ENCODE measurements at places on chromosomes 7 and 10.

GRCh38 chr10:10605551-10606081, 412.1 kb upstream of the CELF2 start:
- DNase-seq, result no peak

GRCh38 chr7:127941476-127942210, 89.6 kb downstream of the LRRC4 start:
- no peak for DNase-seq

DNA sequence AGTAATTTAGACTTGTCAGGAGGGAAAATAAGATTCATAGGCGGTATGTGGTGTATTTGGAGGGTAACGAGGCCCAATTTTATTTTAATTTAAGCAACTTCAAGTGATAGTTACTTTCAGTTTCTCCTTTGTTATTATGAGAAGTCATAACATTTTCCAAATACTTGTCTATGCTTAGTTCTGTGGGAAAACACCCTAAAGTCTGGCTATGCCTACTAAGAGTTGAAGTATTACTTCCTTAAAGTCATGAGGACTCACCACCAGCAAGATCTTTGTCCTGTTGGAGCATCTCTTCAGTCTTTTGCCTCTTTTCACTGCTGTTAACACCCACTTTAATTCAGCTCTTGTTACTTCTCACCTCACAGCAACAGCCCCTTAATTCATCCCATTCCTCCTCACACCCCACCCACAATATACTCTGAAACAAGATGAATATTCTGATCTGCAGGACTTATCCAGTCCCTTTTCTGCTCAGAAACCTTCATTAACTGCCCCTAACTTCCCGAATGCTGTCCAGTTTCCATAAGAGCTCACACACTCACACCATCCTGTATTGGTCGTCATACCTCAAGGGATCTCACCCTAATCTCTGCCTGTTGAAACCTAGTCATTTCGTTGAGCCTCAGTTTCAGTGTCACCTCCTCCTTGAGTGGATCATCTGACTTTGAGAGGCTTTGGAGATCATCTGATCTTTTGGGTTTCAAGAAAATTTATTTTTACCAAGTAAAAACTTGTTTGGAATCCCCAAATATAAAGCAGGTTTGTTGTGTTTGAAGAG, 61.3 kb downstream of the DNAH11 start:
- DNase-seq, result no peak

GRCh38 chr7:133551466-133551865, 298.6 kb downstream of the EXOC4 start:
- DNase-seq, result no peak

- no peak for DNase-seq
These were observed 12.0 kb upstream of the ZNF800 start for GRCh38 chr7:127404286-127405072.

DNA sequence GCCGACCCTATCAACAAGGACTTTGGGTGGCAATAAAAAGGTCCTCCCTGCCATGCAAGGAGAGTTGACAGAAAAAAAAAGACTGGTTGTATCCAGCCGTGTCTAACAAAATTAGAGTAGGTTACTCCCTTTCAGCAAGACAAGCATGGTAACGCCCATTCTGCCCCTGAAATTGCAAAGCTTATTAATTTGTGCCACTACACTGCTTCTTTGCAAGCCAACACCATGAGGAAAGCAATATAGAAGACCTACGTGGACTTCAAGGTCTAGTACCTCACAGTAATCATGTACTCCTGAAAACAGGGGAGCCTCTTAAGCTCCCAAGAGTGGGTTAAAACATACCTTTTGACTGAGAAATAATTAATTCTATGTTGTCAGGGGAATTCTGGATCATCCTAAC, 90.3 kb downstream of the FRMPD2 start:
- DNase-seq, result no peak

GRCh38 chr10:12455318-12455717, 106.0 kb downstream of the CAMK1D start:
- DNase-seq, result no peak

DNA sequence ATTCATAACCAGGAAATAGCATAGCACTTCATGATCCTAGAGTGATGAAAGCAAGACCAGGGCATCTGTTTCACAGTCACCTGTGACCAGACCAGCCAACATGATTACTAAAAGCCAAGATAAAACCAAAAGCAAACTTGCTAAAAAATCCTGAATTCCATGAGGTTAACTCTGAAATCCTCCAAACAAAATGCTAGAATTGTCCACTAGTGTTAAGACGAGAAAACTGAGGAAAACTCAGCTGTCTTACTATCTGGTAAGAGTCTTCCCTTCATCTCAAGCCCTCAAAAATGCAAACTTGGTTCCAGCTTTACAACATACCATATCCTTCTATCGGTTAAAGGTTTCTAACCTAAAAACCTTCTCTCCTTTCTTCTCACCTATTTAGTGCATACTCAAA, 1.3 kb upstream of the NPM3 start:
- DNase-seq, result no peak

DNA sequence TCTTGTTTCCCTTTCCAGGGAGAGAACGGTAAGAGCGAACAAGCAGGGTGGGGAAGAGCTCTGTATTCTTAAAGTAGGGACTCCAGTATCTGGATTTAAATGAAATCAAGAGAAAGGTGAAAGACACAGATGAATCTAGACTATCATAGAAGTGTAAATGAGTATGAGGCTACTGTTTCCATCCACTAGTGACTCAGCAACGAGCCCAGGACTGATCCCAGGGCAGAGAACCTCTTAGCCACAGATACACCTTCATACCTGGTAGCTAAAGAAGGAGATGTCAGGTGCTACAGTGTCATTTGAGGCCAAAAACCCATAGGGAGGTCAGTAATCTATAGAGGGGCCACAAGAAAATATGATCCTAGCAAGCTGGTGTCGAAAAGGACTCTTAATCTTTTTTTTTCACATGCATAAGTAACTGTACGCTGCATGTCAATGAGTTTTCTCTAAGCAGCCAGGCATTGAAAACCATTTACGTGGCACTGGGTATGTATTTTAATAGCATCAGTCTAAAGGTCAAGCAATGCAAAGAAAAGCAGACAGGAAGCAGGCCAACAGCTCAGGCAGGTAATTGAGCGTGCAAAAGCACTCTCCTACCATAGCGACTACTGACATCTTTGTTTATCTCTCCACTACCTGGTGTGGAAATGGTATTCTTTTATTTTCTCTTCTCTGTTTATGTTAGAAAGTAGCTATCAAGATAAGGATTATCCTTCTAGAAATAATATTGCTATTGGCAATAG, 91.5 kb upstream of the EGR2 start:
- DNase-seq, result no peak

- no peak for DNase-seq
These were observed 49.3 kb upstream of the AFAP1L2 start for GRCh38 chr10:114453576-114453975.

DNA sequence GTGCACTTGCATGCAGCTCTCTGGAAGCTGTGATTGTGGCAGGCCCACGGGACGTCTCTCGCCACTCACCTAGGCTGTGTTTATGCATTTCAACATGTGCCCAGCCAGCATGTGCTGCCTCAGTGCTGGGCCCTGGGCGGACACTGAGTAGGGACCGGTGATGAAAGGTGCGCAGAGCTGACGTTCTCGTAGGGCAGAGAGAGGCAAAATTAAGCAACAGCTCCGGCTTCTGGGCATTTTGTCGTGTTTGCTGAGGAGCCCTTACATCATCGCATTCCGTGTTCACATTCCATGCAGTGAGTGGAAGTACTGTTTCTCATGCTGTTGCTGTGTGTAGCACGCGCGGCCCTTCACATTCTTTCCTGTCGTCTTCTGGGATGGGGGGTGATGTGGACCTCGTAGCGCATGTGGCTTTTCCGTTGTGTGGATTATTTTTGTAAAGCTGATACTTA, 50.5 kb downstream of the PRF1 start:
- DNase-seq, result no peak

DNA sequence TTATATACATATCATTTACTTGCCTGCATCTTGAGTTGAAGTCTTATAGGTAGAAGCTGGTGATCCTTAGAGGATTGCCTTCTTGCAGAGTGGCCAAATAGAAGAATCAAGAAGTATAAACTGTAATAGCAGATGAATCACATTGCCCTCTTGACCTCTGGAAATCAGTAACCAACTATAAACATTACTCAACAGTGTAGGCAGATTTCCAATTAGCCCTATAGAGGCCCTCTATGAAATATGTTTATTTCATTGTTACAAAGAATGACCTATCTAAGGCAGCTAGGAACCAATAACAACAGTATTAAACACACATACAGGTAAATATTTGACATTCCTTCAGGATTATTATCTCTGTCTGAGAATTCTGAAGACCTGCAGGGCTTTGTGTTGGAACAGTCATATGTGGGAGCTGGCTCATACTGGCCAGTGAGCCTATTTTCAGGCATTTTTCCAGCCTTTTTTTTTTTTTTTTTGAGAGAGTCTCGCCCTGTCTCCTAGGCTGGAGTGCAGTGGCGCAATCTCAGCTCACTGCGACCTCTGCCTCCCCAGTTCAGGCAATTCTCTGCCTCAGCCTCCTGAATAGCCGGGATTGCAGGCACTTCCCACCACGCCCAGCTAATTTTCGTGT, 7.2 kb upstream of the SRI start:
- DNase-seq, result no peak

DNA sequence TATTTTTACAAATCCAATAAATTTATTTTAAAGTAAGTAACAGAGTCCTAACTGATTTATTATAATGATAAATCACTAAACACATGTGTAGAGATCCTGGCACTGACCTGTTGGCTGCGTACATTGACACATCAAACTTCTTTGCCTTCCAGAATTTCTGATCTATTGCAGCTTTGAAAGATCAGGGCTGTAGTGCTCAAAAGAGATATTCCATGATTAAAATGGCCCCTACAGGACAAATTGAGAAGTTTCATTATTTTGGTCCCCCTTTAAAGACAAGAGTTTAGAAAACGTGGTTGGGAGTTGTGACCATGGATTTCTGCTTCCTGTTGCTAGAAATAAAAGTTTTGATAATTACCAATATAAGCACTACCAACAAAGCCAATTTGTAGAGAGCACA, 87.7 kb upstream of the PDK4 start:
- DNase-seq, result no peak

- DNase-seq, result no peak
These were observed 30.0 kb upstream of the PCGF5 start for GRCh38 chr10:91190388-91190870.

- DNase-seq, result no peak
These were observed 46.3 kb downstream of the GOLGA7B start for GRCh38 chr10:97895915-97896314.

GRCh38 chr10:70834441-70835151, 18.8 kb downstream of the SGPL1 start:
- no peak for DNase-seq

- DNase-seq, result no peak
These were observed 25.3 kb upstream of the LEP start for GRCh38 chr7:128215739-128216138.

DNA sequence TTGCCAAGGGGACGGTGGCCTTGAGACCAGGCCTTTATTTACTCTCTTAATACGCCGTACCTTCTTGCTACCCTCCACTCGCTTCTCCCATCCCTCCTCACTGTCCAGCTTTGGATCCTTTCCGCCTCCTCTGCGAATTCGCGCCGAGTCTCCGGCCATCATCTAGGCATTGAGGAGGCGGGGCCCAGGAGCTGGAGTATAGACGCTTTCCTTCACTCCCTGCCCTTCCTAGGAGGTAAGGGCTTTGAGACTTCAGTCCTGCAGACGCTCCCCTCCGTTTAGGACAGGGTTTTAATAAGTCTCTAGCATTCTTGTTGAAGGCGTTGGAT, 538 bp downstream of the TFAM start:
- DNase-seq, result peak; percentile 62

- no peak for DNase-seq
These were observed 17.7 kb downstream of the CPA5 start for GRCh38 chr7:130362251-130362816.

DNA sequence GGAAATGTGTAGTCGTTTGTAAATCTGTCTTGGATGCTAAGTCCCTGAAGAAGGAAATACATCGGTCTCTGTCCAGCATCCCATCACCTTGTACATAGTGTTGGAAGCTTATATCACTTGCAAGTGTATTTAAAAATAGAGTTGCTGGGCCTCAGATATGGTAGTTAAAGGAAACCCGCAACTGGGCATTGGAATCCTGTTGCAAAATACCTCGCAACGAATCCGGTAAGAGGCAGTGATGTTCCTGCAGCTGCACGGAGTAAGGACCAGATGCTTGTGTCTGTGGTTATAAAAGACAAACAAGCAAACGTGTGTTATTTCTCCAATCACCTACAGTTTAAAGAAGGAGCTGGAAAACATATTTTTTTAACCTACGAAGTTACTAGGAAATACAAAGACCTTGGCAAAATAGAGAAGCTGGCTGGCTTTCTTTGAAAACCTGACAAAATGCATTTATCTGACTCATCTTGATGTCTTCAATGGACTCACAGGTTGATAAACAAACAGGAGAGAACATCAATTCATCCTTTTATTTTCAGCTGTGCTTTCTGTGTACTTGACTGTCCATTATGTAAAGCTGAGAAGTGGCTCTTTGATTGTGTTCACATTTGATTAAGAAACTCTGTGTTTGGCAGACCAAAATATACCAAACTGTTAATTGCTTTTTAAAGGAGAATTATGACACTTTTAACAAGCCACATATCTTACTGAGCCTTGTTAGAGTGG, 326.4 kb downstream of the SFMBT2 start:
- no peak for DNase-seq

DNA sequence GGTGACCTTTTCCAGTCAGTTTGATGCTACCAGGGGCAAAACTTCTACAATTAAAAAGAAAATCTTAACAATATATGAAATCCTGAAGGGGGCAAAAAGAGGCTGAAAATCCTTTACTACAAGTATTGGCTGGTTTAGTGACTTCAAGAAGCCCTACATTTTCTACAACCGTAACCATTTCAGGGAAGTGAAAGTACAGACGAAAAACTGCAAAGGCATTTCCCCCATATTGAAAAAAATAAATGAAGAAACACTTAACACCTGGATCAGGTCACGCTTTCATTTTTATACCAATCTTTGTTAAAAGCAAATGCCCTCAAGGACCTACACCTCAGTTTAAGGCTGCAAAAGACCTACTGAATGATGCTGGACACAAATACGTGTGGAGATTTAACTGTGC, 38.6 kb downstream of the IL6 start:
- no peak for DNase-seq

DNA sequence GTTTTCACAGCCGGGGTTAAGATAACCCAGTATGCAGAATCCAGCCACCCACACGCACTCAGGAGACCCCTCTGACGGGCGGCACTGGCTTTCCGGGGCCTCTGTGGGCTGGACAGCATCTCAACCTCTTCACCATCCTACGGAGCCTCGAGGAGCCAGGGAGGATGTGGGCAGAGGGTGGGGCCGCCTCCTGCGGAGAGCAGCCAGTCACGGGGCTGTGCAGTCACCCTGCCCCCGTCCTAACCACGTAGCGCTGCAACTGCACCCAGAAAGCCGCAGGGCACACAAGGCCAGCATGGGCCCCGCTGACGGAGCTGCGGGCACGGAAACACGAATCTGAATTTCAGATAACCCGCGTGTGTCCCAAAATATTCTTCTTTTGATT, 270.3 kb downstream of the ELFN1 start:
- no peak for DNase-seq

Measured in nephron progenitor cell (in vitro differentiated cells).